Activated T-cell treated with anti-CD3 and anti-CD28 coated beads, Interleukin-2, amount 50 U/mL, for 4 hours (primary cell): ENCODE measurements at places on chromosomes 7 and 10.

- no peak for DNase-seq
Measured at GRCh38 chr10:4278186-4278585, 493.2 kb upstream of the KLF6 start.

- DNase-seq, result no peak
Measured at GRCh38 chr7:26857506-26858240, 6.7 kb downstream of the SKAP2 start.

DNA sequence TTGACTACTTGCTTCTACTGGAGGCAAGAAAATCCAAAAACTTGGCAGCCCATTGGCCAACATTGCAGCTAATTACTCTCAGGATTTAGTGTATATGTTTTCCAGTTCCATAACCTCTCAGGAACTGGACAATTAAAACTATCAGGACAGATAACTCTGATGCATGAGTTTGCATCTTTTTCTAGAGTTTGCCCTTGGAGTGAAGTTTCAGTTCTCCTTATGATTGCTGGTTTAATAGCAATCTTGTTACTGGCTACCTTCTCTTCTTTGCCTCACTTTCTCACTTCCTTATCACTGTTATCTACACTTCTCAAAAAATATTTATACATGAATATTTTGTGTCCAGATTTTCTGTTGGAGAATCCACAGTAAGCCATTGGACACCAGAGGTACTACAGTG lies 735.9 kb downstream of the PCDH15 start:
- no peak for DNase-seq

GRCh38 chr7:98281757-98282606 lies 496 bp downstream of the BRI3 start:
- DNase-seq, result peak; percentile 36

GRCh38 chr7:92276460-92276864 lies 30.7 kb downstream of the ANKIB1 start:
- DNase-seq, result no peak
